RWPE1 (cell line): ENCODE measurements at places on chromosomes 6 and 20.

- no peak for DNase-seq
Observed at GRCh38 chr6:20497216-20498040, 36.8 kb upstream of the CDKAL1 start.

DNA sequence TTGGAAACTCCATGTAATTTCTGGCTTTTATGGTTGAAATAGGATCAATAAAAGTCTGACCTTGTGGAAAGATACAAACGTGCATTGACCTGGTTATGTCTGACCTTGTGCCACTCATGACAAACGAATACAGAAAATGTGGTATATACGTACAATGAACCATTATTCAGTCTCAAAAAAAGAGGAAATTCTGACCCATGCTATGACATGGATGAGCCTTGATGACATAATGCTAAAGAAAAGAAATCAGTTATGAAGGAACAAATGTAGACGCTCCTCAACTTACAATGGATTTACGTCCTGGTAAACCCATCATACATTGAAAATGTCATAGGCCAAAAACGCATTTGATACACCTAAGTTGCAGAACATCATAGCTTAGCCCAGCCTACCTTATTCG is 309.7 kb upstream of the SULF2 start:
- DNase-seq = no peak

DNA sequence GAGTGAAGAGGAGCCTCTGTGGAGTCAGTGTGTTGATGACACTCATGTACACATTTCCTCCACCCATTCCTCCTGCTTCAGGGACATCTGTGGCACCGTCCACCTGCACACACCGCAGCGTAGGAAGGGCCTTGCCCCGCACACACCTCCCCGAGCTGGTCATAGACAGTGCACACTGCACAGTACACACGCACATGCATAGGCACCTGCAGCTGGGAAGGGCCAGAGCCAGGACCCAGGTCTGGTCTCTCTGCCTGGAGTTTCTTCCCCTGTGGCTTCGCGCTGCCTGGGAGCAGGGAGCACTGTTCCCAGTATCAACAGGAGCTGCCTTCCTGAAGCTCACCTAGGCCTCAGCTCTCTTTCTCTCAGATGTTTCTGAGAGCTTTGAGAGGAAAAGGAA is 340.5 kb downstream of the TAF4 start:
- no peak for DNase-seq

DNA sequence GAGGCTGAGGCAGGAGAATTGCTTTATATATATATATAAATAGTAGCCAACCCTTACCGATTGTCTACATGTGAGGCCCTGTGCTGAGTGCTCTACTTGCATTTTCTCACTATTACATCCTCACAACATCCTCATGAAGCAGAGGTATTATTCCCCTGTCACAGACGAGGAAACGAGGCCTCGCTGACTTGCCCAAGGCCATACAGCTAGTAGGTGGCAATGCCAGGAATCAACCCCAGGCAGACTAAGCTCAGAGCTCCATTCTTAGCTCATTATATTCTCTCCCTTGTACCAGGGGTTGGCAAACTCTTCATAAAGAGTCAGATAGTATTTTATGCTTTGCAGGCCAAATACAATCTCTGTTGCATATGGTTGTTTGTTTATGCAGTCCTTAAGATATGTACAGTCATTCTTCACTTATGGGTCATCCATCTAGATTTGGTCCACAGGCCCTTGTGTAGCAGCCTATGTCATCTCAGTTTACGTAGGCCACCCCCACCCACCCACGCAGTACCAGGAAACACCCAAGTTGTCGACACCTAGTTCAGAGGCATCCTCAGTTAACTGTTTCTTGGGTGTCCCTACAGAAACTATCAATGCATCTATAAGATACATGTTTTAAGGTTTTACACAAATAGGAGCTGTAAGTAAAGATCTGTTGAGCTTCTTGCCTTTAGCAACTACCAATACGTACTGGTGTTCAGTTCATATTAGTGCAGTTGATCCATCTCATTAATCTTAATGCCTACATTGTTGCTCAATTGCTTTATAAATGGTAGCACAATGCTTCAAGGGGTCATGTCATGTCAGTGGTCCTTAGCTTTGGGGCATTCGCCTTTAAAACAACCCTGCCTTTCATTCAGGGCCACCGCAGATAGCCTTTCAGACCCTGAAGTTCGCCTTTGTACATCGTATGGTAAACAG is 3.0 kb downstream of the CASS4 start:
- no peak for DNase-seq

DNA sequence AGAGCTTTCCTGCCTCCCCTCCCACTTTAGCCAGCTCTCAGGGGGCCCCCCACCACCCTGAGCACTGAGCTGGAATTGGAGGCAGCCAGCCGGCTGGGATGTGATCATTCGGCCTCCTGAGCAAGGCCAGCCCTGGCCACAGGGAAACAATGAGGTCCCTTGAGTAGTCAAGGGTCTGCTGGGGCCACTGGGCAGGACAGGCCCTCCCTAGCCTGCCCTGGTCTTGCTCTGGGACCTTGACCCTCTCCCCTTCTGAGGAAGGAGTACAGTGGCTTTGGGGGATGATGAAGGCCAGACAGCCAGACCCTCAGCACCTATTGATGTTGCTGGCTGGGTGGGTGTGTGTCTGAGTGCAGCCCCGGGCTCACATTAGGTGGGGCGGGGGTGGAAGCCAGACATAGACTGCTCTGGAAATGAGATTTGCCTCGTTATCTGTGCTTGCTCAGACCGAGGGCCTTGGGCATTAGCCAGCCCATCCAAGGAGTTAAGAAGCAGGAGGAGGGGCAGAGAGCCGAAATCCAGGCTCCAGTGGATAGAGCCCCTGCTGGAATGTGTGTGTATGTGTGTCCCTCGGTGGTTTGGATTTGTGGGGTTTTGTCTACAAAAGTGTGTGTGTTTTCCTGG is 21.3 kb downstream of the CD40 start:
- DNase-seq = no peak

GRCh38 chr6:13252790-13253189 is 75.5 kb downstream of the TBC1D7 start:
- DNase-seq = no peak

- no peak for DNase-seq
Observed at GRCh38 chr20:32480371-32481241, 104.5 kb downstream of the NOL4L start.

DNA sequence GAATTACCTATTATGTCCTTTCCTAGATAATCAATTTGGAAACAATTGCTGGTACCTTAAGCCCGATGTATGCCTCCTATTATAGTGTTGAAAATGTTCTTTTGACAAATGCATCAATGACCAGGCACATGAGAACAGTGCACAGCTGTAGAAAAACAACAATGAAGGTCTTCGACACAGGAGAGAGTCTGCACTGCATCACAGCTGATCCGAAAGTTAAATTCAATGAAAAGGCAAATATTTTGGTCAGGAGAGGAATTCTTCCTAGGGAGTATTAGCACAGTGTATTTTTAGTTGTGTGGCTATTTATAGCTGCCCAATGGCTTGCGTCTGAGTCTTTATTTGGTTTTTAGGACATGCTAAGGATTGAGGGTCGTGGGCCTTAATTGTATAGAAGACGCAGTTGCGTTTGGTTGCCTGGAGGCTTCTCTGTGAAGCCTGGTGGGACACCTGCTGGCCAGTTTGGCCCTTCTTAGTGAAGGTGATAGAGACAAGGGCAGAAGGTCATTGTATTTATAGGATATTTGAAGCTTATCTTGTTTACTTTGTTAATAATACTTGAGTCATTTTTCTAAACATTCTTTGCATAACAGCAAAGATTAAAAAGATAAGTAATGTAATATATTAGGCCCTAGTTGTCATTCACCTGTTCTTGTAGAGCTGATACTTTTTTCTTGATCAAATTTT is 72.3 kb downstream of the CDYL start:
- no peak for DNase-seq

- DNase-seq = peak; percentile 63
Observed at GRCh38 chr6:16725145-16725864, 36.0 kb downstream of the ATXN1 start.

DNA sequence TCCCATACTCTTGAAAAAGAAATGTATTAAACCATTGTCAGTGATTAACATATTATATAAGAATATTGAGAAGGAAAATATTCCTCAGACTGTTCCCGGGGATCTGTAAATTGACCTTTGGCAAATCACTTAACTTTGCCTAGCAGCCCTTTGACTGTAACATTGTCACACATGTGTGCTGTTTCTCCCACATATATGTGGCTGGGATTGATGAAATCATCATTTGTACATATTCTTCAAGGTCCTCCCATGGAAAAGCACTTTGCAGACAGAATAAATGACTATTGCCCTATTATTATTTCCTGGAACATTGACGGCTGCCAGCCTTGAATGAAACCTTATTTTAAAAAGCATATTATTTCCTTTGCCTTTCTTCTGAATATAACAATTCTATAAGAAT is 36.4 kb upstream of the TRERF1 start:
- no peak for DNase-seq

DNA sequence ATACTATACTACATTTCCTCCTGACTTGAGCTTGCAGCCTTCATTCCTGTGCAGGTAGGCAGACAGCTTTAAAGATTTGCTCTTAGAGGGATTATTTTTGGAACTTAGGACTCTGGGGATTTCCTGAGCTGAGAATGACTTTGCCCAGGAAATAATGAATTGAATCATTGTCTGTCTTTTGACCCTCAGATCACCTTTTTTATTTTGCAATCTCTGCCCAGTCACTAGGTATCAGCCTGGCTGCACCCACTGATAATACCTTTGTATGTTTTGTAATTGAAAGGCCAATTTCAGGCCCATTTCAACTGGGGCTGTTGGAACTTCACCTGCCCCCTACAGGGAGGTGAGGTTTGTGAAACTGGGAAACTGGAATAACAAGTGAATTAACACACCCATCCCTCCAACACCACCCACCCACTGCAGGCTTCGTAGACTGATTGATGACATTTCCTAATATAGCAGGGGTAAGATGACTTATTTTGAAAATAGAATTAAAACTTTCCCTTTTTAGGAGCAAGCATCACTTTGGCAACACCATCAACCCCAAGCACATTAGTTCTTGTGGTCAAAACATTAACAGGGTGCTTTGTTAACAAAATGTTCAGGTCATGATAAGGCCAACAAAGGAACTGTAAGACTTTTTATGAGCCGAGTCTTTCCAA is 157.1 kb upstream of the CENPW start:
- peak; percentile 17 for DNase-seq

DNA sequence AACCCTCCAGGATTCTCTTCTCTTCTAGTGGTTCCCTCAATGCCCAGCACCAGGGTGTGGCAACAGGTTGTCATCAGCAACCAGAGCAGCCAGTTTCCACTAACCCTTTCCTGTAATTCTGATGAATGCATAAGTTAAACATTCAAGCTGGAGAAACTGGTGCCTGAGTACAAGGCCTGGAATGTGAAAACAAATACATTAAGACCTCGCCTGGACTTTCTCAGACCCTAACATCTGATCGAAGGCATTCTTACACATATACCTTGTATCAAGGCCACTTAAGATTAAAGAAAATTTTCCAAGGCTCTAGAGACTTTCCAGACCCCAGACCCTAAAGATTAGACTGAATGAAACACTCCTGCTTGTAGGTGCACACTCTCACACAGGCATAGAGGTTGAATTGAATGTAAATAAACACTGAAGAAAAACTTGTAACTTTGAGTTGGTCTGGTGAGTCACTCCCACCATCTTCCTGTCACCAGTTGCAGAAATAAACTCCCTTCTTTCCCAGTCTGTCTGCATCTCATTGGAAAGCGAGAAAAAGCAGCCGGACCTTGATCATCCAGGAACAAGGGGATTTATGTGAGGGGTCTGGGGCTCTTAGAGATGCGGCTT is 9.0 kb downstream of the LRP11 start:
- DNase-seq = peak; percentile 80

DNA sequence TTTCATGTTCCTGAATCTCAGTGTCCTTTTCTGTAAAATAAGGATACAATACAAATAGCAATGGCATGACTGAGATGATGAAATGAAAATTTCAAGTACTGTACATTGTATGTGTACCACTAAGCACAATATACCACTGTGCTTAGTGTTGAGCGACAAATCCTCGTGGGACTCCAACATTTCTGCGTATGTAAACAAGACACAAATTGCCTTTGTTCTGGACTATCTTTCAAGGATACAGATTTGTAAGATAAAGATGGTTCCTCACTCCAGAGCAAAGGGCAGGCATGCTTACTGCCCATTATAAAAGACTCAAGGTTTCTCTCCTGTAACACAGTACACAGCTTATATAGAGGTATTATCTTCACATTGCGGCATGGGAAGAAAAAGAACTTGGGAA is 6.0 kb downstream of the RARS2 start:
- no peak for DNase-seq

DNA sequence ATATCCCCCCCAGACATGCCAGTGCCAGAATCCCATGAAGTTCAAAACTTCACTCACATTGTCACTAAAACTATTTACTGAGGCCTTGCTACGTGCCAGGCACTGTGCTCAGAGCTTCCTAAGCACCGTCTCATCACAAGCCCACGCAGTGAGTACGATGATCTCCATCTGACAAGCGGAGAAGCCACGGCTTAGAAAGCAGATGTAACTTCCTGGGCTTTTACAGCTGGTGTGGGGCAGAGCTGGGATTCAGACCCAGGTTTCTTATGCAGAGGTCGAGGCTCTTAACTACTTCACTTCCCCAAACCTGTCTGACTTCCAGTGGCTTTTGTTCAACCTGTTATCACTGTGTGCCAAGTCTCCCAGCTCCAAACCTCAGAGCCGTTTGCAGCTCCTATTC is 8.3 kb downstream of the MDGA1 start:
- no peak for DNase-seq

DNA sequence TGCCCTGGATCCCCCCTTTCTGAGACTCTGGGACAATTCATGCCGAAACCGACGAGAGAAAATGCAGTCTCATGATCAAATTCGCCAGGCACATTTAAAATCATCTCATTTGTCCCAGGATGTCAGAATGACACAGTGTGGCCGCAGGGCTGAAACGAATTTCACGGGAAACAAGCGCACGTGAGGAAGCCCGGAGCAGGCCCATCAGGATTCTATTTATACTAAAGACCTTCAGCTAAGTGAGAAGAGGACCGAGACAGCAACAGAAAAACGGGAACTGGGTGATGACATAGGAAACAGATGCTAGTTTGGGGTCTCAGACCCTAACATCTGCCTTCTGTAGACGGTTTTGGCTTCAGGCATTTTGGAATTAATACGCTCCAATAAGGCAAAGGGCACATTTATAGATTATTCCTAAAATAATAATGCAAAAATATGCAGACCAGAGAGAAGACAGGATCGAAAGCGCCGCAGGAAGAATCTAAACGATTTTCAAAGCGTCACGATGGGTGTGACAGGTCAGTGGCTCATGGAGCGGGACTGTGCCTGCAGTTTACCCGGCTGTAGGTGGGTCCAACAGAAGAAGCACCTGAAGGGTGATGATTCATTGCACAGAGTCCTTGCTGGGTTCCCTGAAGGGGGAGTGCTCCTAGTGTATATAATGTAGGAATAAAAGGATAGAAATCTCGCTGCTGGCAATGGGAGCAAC is 80.8 kb upstream of the MPC1 start:
- no peak for DNase-seq
